ENCODE measurements at places on chromosomes 6 and 20.

DNA sequence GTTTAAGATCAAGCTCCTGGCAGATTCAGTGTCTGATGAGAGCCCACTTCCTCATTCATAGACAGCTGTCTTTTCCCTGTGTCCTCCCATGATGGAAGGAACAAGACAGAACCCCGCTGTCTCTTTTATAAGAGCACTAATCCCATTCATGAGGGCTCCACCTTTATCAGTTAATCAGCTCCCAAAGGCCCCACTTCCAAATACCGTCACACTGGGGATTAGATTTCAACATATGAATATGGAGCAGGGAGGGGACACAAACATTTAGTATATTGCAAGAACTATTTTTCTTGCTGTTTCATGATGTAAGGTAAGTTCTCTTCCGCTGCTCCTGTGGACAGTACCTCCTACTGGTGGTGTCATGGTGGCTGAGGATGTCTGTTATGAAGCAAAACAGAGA is 158.3 kb upstream of the IRAK1BP1 start:
- DNase-seq: no peak

GRCh38 chr6:143199291-143199690 is 138.6 kb downstream of the AIG1 start:
- no peak for DNase-seq

GRCh38 chr6:143206550-143206949 is 145.9 kb downstream of the AIG1 start:
- no peak for DNase-seq

DNA sequence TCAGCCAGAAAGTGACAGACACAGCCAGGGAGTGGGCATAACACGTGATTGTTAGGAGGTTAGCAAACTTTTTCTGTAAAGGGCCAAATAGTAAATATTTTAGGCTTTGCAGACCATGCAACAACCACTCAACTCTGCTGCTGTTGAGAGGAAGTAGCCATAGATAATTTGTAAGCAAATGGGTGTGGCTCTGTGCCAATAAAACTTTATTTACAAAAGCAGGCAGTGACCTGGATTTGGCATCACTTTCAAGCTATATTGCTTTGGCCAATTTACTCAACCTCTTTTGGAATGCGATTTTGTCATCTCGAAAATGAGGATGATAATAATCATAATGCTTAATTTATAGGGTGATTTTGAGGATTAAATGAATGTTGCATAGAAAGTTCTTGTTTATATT is 152.6 kb downstream of the TSHZ2 start:
- DNase-seq: no peak

- DNase-seq: no peak
Observed at GRCh38 chr6:168097621-168098430, 18.8 kb upstream of the FRMD1 start.

DNA sequence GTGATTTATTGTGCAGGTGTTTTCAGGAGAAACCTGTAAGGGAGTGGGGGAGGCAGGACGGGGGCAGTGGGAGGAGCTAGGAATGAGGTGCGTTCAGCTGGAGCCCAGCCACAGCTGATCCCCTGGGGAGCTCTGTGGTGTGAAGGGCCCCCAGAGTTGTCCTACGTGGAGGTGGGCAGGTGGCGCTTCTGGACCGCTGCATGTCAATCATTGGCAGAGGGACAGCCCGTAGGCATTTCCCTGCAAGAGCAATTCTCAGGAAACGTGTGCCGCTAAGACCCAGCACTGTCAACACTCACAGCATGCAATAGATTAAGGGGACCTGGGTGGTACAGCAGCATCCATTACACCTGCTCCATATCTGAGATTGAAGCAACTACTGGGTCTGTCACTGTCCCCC is 88.0 kb downstream of the PRND start:
- peak; percentile 35 for DNase-seq

- peak; percentile 62 for DNase-seq
Observed at GRCh38 chr6:7108196-7108963, 619 bp downstream of the RREB1 start.

- DNase-seq: peak; percentile 88
Observed at GRCh38 chr20:38805502-38805957, at the start of gene PPP1R16B. Gene PPP1R16B (plus strand): TSS chr20:38805697. CDS start chr20:38835926, 30,229 bp downstream.

DNA sequence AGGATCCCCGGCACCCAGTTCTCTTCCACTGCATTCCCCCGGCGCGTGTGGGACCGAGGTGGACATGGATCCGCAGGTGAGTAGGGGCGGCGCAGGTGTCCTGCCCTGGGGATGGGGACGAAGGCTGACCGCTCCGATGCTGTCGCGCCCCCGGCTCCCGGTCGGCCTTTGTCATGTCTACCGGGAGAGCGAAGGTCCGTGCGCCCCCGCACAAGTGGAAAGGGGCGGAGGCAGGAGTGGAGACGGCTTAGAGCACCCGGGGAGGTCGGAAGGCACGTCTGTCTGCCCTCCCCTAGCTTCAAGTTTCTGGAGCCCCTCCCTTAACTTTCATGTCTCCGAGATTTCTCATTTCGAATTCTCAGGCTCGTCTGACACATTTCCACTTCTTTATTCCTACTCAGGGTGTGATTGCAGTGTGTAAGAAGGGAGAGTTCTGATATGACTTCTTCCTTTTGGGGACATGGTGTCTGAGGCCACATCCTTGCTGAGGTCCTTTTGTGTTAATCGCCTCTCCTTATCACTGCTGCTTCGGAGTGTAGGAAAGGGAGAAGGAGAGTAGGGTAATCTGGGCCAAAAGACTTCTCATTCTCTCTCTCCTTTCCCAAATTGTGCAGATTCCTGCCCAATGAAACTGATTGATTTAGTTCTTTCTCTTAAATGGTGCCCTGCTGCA is 435 bp downstream of the KIFC1 start:
- peak; percentile 77 for DNase-seq

DNA sequence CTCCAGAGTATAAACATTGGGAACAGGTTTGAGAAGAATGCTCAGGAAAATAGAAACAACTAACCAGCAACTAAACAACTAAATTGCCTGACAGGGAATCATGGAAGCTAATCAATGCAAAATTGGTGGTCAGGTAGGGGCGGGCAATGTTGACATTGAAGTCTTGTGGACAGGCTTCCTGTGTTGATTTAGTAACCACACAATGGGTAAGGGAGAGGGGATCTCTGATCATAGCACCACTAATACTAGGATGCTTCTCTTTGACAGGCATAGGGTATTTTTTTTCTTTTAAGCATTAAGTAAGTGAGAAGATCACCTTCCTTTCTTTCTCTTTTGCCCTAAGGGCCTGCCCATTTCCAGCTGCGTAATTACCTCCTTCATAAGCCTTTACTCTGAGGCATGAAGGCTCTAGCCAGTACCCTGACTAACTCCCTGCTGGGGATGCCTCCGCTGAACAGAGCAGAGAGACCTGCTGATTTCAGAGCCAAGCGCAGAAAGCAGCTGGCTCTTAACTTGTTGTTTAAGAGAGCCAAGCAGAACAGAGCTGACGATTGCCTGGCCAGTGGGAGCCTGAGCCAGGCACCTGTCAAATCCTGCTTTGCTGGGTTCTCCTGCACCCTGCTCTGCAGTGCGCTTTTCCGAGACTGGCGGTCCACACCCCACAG is 118.7 kb downstream of the BMP2 start:
- DNase-seq: no peak

DNA sequence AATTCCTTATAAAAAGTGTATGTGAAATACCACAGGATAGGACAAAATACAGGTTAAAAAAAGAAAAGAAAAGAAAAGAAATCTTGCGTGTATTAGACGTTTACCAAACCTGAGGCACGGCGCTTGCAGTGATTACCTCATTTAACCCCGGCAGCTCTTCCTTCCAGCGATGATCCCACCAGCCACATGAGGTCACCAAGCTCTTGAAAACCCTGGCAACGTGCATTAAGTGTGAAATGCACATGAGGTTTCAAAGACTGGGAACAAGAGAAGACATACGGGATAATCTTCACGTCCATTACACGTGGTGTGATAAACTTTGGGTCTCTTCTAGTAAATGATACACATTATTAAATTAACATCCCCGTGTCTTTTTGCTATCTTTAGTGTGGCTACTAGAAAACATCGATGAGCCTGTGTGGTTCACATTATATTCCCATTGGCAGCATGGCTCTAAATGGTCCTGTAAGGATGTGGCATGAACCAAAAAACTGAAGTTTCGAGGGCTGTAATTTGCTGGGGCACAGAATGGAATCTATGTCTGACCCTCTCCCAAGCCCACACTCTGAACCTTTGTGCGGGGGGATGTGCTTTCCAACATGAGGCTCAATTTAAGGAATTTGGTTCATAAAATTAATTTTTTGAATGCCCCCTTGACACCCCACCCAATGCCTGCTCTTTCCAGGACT is 59.2 kb upstream of the THBS2 start:
- DNase-seq: no peak

DNA sequence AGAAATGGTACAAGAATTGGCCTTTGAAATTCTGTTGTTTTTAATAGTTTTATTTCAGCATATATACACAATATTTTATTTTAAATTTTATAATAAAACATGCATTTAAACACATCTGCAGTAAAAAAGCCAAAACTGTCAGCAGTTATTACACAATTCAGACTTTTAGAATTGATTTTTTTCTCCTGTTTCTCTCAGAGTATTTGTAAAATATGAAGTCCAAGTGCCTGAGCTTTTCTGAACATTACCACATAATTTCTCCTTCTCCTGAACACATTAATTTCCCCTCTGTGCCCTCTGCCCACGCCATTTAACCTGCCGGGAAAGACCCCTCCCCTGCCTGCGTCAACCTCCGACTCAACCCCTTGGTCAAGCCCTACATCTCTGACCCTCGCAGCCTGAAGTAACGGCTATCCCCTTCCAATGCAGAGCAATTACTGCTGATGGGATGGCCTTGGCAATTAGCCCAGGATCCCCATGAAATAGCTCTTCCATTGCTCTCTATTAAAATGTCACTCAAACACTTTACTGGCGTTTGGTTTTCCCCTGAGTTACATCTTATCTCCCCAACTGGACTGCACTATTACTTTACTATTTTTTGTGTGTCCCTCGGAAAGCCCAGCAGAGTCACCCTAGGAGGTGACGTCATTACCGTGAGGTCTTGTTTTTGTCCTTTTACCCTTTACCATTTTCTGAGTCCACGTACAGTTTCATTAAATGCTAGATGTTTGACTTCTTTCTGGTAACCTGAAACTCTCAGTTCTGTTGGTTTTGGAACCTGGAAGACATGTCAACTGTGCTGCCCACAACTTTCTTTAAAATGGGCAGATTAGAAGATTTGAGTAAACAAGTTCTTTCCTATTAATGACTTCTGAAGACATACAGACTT is 146.7 kb upstream of the TAB2 start:
- no peak for DNase-seq

DNA sequence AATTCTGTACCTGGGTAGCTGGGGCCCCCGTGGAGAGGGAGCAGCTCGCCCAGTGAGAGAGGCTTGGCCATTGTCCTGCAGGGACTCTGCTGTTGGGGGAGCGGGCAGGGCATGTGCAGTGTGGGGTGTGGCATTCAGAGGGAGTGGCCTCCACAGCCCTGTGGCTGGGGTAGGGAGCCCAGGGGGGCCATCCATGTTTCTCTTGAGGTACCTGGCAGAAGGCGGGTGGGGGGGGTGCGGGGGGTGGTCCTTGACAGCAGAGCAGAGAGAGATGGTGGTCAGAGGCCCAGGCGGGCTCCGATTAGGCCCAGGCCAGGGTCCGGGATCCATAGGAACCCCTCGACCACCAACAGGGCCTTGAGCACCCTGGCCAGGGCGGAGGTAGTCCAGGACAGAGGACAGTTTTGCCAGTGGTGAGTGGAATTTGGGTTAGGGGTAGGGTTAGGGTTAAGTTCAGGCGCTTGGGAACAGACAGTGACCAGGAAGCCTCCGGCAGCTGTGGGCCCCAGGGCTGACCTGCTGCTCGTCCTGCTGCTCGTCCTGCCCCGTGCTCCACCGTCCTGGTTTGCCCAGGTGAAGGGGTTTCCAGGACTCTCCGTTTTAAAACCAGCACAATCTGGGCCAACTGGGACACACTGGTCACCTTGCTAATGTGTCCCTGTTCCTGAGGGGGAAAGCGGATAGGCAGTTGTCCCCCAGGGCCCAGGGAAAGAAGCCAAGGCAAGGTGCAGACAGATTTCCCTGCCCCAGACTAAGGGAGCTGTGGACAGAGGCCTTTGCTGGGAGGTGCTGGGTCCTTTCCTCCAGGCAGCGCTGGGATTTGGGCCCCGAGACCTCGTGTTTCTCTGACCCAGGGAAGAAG is 24.8 kb upstream of the MYT1 start:
- no peak for DNase-seq

DNA sequence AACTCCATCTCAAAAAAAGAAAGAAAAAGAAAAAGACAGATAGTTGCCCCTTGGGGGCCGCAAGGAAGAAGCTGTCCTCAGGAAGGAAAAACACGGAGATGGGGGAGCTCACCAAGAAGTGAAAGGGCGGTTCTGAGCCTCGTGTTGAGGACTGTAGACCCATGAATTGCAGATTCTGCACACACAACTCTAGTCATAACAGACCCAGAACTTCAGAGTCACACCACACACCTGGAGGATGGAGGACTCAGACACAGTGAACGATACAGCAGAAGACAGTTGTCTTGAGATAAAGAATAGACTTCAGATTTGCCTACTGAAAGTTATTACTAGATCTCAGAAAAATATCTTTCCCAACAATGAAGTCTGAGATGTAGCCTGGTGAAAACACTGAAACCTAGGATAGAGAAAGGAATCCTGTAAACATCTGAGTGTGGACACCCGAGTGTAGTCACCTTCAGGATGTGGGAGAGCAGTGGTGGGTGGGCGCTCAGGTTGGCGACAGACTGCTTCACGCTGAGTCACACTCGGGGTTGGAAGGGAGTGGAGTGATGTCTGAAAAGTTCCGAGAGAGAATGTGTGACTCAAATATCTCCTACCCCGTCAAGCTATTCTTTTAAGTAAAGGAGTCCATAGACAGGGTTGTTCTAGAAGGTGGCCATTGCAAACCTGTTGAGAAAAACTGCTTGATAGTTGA is 88.1 kb downstream of the MAP3K4 start:
- peak; percentile 78 for DNase-seq

GRCh38 chr20:19098117-19098516 is 114.3 kb upstream of the SLC24A3 start:
- no peak for DNase-seq

- no peak for DNase-seq
Observed at GRCh38 chr6:108268845-108269244, 8.0 kb upstream of the SNX3 start.

DNA sequence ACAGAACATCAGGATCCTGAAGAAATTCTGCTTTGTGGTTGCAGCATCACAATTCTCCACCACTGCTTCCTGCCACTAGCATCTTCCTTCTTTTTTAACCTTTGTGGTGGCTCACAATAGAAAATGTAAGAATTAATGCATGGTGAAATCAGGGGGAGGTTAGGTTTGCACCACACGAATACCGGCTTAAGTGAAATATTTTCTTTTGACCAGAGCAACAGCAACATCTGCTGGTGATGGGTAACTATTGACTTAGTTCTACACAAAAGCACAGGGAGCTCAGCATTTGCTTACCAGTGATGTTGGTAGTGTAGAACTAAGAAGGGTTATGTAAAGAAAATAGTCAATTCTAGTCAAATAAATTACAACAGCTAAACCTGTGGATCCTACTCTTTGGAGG is 280.5 kb downstream of the SYNE1 start:
- no peak for DNase-seq

Data from stimulated activated CD4-positive, alpha-beta T cell treated with anti-CD3 and anti-CD28 coated beads, Interleukin-15, amount 100 ng/mL, for 24 hours (primary cell).